Glutamatergic neuron (in vitro differentiated cells): ENCODE measurements at places on chromosomes 4 and X. TPM values are rescaled to one million over a fixed set of nuclear protein-coding genes. Genes with fewer than 3 reads are reported as not detected.

DNA sequence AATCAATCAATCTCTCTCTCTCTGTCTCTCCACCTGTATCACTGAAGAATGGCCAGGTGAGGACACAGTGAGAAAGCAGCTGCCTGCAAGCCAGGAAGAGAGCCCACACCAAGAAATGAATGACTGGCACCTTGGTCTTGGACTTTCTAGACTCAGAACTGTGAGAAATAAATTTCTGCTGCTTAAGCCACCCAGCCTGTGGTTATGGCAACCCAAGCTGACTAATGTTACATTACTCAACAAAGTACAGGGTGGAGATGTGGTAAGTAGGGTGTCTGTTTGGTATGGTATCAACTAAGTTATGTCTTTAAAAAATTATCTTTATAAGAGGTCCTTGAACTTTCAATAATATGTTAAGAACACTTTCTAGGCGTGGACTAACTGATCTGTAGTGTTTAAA lies 159.3 kb downstream of the EPHA5 start:
- H3K4me1 ChIP-seq = no peaks in the 10 kb centered on the region
- DNase-seq = no peak
- peaks cover under 1% of the 10 kb centered on the region for H3K36me3 ChIP-seq
- no peak overlapping the region for H3K27ac ChIP-seq

Gene DGAT2L6
- not detected for total RNA-seq

DNA sequence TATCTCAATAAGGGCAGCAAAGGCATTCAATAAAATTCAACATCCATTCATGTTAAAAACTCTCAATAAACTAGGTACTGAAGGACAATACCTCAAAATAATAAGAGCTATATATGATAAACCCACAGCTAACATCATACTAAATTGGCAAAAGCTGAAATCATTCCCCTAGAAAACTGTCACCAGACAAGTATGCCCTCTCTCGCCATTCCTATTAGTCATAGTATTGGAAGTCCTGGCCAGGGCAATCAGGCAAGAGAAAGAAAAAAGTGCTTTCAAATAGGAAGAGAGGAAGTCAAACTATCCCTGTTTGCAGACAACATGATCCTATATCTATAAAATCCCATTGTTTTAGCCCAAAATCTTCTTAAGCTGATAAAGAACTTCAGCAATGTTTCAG lies 116.8 kb downstream of the TENT5D start:
- no peak overlapping the region for H3K4me3 ChIP-seq
- no peaks in the 10 kb centered on the region for H3K36me3 ChIP-seq
- no peak for DNase-seq
- H3K4me1 ChIP-seq = no peaks in the 10 kb centered on the region
- H3K27ac ChIP-seq = no peak overlapping the region

Gene ADRA2C
- total RNA-seq = 4.8 TPM

DNA sequence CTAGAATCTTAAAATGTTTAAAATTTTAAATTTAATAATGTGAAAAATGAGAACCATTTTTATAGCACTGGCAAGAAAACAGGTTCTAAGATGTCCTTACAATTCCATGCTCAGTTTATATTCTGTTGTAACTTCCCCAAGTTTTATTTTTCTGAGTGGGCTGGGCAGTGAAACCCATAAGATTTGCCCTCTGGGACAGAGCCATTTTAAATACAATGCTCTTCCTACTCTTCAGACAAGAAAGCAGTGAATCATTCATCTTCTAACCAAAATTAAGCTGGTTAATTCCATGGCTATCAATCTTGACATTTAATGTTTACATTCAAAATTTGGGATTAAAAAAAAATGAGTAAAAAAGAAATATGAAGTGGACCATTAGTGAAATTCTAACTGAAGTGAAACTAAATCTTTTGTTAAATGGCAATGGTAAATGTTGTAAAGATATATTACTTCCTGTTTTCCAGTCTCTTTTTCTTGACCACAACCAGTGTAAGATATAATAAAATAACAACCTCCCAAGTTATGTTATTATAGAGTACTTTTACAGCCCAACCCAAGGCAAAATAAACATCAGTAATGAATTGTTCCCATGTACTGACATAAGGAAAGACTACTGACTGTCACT lies 37.2 kb upstream of the PTPN13 start:
- H3K27ac ChIP-seq = no peak overlapping the region
- no peaks in the 10 kb centered on the region for H3K27me3 ChIP-seq
- DNase-seq = no peak
- no peaks in the 10 kb centered on the region for H3K4me1 ChIP-seq

DNA sequence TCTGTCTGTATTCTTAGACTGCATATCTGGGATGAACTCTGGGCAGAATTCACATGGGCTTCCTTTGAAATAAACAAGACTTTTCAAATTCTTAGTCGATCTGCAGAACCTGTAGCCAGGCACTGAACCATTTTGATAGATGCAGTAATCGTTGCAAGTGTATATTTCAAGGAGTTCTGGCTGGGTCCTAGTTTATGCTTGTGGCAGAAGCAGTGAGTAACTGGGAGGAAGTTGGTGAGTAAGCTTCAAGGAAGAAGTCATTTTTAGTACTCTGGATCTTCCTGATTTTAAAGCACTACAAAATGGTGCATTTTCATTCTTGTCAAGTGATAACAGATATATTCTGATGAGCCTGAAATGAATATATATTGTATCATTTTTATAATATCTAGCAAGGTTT lies 9.5 kb downstream of the HPRT1 start:
- H3K36me3 ChIP-seq = no peaks in the 10 kb centered on the region
- no peaks in the 10 kb centered on the region for H3K4me1 ChIP-seq
- H3K4me3 ChIP-seq = no peak overlapping the region
- no peaks in the 10 kb centered on the region for H3K27me3 ChIP-seq
- H3K27ac ChIP-seq = no peak overlapping the region

Gene CCNB3
- 0.66 TPM for total RNA-seq

DNA sequence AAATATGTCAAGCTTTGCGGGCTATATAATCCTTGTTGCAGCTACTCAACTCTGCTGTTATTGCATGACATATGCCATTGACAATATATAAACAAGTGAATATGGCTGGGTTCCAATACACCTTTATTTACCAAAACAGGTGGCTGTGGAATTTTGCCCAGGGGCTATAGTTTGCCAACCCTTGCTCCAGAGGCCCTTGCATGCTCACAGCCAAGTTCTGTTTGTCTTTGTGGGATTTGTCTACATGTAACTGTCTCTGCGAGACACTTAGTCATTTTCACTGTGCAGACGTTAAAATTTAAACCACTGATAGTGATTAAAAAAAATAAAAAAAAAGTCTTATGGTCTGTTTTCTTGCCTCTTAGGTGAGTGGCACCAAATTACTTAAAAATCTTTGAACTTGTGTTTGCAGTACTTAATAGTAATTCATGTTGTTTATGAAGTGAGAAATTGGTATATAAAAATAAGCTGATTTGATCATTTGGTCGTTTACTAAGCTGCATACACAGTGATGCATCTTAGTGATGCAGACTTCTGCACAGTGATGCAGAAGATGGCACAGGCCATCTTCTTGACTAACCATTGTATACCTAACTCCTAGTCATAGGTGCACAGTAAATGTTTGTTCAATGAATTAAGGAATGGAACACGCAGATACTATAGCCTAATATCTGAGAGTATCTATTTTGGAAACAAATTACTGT lies 170.9 kb downstream of the FRMPD4 start:
- H3K4me3 ChIP-seq = no peak overlapping the region
- H3K4me1 ChIP-seq = peaks cover 6% of the 10 kb centered on the region
- H3K36me3 ChIP-seq = peaks cover 6% of the 10 kb centered on the region
- no peak overlapping the region for H3K27ac ChIP-seq
- no peak for DNase-seq

GRCh38 chrX:115266300-115266699 lies 23.2 kb upstream of the LUZP4 start:
- H3K36me3 ChIP-seq = no peaks in the 10 kb centered on the region
- no peak overlapping the region for H3K4me3 ChIP-seq
- H3K27ac ChIP-seq = no peak overlapping the region
- no peak for DNase-seq
- H3K4me1 ChIP-seq = no peaks in the 10 kb centered on the region
- no peaks in the 10 kb centered on the region for H3K27me3 ChIP-seq

Gene AFF2
- 12.2 TPM for total RNA-seq
